GM23338 (cell line): ENCODE measurements at places on chromosomes 13 and 19.

GRCh38 chr19:52535771-52536447 is 8.4 kb downstream of the ZNF808 start:
- peak; percentile 97 for DNase-seq

DNA sequence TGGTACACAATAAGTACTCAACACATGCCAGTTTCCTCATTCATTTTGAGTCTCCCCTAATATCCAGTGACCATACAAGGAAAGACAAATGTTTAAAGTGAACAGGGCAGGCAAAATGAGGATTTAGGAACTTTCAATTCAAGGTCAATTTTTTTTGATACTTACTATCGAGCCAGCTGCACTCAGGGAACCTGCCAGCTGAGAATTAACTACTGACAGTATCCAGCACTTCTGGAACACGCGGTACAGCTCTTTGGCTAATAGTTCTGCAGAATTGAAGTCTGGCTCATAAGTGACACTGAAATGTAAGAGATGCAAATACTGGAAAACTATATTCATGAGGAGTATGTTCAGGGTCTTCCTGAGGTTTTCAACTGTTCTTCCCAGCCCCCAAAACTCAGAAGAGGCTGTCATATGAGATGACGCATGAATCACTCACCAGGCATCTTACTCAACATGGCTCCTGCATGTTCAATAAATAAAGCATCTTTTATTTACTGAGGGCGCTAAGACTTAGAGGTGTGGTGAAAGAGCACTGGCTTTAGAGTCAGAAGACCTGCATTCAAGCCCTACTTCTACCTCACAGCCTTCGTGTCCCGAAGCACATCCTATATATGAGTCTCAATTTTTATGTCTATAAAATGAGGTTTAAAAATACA is 25.6 kb downstream of the RUBCNL start:
- no peak for DNase-seq

DNA sequence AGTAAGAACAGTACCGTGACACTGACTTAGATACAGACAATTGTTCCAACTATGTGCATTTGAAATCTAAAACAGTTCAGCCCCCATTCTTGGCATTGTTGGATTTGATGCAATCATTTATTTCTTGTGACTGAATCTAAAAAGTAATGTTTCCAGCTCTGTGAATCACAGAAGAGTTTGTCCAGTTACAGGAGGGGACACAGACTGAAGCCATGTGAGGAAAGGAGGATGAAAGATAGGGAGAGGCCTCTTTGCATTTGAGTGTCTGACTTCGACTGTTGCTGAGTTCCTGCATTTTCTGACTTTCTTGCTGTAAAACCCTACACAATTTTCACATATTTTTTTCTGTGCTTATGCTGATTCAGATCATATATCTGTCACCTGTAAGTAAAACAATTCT is 179.3 kb upstream of the PCDH17 start:
- DNase-seq, result no peak

DNA sequence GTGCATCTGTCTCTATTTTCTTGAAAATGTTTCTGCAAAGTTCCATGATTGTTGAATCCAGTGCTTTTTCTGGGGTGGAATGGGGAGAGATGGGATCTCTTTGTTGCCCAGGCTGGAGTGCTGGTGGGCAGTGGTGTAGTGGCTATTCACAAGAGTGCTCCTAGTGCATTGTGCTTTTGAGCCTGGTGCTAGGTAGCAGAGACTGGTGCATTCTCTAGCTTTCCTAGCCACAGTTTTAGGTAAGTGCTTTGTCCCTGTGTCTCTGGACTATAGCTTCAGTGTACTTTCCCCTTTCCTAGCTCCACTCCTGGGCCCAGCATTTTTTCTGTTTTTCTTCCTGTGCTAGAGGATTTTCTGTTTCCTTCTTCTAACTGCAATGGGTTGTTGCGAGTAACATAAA is 825.6 kb downstream of the SLITRK6 start:
- no peak for DNase-seq

DNA sequence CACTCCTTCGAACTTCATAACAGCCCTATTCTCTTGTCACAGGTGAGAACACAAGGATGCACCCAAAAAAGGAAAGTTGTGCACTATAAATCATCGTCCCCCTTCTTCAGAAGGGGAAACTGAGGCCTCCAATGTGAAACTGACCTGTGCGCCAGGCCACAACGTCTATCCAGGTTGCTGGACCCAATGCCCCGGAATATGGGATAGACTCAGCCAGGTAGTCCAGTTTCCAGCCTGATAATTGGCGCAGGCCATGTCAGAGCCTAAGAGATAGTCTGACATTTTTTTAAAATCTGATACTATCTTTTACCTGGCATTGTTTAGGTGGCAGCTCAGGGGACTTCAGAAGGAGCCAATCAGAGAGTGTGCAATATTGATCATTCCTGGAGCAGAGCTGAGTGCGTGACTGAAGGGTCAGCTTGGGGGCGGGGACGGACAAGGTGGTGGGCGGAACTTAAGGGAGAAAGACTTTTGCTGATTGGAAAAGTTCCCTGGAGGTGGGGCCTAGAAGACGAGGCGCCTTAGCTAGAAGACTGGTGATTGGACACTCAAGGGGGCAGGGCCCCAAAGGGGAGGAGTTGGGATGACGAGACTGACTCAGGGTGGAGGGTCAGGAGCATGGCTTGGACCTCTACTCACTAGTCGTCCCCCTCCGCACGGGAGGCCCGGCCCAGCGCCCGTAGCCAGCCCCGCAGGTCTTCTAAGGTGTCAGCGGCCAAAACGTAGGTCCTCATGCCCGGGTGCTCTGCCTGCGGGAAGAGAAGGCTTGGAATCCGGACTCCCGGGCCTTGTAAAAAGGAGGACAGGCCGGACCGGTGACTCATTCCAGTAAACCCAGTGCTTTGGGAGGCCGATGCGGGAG is 8.5 kb downstream of the PLEKHA4 start:
- peak; percentile 97 for DNase-seq

DNA sequence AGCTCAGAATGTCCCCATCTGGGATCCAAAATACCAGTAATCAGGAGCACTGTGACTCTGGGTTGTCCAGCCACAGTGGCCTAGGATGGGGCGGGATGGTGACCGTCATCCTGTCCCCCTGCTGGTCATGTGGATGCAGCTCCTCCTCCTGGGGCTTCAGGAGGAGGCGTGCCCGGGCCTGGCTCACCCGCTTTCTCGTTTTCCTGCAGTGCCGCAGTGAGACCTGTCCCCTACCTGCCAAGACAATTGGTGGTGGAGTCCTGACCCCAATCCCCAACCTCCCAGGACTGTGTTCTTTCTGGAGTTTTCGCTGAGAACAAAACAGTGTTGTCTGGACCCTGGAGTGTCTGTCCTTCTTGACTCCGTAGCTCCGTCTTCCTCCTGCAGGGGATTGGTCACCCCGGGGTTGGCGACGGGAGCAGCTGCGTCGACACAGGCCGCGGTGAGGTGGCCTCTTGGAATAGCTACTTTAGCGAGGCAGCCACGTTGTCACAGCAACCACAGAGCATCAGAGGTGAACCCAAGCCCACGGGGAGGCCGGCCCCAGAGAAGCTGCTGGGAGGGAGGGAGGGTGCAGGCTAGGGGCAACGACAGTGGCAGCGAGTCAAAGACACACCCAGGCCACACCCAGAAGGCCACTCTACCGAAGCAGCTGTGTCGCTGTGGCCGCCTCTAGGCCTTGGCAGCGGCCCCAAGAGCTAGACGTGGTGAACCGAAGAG is 10.2 kb upstream of the EMC10 start:
- peak; percentile 88 for DNase-seq

DNA sequence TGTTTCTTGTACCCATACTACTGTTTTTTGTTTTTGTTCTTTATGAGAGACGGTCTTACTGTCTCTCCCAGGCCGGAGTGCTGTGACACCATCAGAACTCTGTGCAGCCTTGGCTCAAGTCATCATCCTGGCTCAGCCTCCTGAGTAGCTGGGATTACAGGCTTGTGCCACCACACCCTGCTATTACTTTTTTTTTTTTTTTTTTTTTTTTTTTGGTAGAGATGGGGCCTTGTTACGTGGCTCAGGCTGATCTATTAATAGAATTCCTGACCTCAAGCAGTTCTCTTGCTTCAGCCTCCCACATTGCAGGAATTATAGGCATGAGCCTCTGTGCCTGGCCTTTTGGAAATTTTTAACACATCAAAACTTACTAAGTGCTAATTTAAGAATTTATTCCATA is 2.9 kb upstream of the ZNF304 start:
- DNase-seq, result no peak

DNA sequence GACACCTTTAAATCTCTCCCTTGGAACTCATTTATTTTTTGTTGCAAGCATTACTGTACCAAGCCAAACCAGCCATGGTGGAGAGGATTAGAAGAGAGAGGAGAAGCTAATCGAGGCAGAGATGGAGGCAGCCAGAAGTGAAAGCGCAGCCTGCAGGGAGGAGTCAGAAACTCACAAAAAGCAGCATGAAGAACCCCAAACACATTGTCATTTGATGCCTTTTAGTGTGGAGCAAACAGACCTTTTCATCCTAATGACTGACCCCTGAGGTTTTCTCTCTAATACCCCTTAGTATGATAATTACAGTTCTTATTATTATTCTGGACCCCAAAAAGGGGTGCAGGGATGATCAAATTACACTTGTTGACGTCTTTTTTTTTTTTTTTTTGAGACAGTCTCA is 62.5 kb downstream of the TNFRSF19 start:
- peak; percentile 33 for DNase-seq

DNA sequence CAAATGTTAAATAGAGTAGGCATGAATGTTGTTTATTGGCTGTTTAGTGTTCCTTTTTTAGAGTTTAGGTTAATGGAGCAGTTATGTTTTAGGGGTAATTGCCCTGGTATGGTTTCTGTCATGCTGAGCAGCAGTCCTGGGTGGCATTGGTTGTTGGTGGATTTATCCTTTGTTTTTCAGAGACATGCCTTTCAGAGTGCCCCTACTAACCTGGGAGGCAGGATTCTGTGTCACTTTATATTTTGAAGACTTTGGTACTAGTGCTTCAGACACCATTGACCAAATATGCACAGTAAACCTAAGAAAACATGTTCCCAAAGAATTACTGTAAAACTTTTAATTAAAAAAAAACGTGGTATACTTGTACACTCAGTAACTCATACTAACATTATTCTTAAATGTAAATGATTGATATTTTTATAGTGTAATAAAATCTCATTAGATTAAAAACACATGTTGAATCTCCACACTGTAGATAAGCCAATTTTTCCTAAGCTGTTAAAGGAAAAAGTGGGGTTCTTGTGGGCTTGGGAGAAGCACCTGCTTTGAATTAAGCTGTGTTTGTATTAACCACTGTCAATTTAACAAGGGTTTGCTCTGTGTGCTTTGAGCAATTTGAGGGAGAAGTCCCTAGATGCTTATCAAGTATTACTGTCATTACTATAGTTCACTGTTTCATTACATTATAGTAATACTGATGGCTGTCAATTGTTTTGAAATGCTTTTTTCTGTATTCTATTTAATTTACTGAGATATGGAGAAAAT is 133.2 kb downstream of the LMO7 start:
- no peak for DNase-seq

- DNase-seq, result peak; percentile 80
These were observed 152.4 kb downstream of the DCLK1 start for GRCh38 chr13:35978607-35979316.

DNA sequence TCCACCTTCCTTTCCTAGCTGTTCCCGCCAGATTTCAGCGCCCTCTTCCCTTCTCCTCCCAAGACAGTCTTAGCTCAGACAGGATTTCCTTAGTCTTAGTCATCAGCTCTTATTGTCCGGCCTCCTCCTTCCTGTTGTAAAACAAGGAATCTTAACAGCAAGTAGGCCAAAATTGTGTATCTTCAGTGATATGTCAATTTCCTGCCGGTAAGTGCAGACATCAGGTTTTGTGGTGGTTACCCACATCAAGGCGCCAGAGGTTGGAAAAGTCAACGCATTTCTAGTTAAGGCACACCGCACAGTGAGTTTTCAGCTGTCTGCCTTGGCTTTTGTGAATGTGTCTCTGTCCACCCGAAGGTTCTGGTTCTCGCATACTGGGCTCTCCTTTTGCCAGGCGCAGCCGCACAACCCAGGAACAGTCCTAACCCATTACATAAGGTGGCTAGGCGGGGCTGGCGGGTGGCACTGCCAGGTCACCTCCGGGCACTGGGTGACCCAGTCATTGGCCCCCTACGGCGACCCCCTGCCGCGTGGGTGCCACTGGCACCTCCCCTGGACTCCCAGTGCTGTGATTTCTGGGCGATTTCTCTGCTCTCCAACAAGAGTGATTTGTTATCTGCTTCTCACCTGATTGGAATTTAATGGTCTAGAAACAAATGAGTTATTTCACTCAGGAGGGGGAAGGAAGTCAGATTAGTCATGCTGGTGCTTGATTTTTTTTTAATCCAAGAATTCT is 12.9 kb downstream of the COL4A2 start:
- DNase-seq, result no peak

- DNase-seq, result no peak
These were observed 144.1 kb downstream of the PAN3 start for GRCh38 chr13:28282451-28282850.

GRCh38 chr19:12092956-12093355 is 28.4 kb downstream of the ZNF844 start:
- DNase-seq, result no peak

DNA sequence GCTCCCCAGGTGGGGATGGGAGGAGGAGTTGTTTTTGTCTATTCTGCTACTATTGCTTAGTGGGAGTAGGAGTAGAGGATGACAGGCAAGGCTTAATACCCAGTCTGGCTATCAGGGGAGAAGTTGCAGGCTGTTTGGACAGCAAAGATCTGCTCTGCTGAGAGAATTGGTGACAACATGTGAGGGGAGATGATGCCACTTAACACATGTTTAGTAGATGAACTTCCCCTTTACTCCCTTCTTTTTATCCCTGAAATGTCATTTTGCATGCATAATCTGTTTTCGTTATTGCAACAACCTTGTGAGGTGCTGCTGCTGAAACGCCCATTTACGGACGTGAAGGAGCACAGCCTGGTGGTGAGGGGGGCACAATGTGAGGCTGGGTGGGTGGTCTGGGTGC is 3.0 kb upstream of the CYP4F12 start:
- no peak for DNase-seq

DNA sequence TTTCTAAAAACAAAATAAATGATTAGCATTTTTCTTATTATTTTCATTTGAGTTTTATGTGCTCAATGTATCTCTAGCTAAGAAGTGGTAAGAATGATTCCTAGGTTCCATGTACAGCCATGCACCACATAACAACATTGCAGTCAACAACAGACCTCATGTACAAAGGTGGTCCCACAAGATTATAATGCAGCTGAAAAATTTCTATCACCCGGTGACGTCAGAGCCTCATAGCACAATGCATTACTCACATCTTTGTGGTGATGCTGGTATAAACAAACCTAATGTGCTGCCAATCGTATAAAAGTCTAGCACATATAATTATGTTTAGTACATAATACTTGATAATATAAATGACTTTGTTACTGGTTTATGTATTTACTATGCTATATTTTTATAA is 120.5 kb downstream of the SLC7A1 start:
- no peak for DNase-seq

DNA sequence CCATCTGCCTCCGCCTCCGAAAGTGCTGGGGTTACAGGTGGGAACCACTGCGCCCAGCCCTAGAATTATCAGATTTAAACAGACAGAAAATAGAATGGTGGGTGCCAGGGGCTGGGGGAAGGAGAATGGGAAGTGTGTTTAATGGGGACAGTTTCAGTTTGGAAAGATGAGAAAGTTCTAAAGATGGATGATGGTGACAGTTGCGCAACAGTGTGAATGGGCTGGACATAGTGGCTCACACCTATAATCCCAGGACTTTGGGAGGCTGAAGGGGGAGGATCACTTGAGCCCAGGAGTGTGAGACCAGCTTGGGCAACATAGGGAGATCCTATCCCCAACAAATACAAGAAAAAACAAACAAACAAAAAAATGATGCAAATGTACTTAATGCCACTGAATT is 15.9 kb downstream of the KANK2 start:
- DNase-seq, result no peak

- DNase-seq, result no peak
These were observed 2269.2 kb upstream of the PCDH20 start for GRCh38 chr13:63684822-63685221.
